Dermis blood vessel endothelial cell (primary cell): ENCODE measurements at places on chromosomes 1 and 21. TPM values are rescaled to one million over a fixed set of nuclear protein-coding genes. Genes with fewer than 3 reads are reported as not detected.

- DNase-seq: no peak
Measured at GRCh38 chr1:81307786-81308185, 492.9 kb upstream of the ADGRL2 start.

DNA sequence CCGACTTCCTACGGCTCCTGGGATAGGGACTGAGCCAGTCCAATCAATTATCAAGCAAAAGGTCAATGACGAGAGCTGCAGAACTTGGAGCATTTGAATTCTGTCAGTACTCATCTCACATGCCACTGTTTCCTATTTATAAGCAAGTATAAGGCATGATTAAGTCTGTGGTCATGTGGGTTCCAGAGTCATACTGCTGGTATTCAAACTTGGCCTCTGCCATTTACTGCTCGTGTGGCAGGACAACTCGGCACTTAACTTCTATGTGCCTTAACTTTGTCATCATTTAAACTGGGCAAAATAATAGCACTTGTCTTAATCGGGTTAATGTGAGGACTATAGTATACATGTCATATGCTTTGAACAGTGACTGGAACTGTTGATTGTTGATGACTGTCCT, 44.9 kb upstream of the TNFSF18 start:
- no peak for DNase-seq

ADAM30 gene
- not detected in 2 replicates for total RNA-seq

GRCh38 chr1:104733866-104734265, 984.2 kb downstream of the AMY1C start:
- DNase-seq: no peak

DNA sequence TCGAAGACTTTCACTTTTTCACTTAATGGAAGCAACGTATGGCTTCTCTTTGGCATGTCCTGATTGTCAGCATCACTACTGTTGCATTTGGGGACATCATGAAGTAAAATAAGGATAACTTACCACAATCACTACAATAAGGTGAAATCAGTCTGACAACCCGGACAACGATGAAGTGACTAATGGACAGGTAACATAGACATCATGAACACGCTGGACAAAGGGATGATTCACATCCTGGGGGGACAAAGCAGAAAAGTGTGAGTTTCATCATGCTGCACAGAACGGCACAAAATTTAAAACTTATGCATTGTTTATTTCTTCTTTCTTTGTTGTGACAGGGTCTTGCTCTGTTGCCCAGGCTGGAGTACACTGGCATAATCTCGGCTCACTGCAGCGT, 53.9 kb downstream of the FH start:
- no peak for DNase-seq

DNA sequence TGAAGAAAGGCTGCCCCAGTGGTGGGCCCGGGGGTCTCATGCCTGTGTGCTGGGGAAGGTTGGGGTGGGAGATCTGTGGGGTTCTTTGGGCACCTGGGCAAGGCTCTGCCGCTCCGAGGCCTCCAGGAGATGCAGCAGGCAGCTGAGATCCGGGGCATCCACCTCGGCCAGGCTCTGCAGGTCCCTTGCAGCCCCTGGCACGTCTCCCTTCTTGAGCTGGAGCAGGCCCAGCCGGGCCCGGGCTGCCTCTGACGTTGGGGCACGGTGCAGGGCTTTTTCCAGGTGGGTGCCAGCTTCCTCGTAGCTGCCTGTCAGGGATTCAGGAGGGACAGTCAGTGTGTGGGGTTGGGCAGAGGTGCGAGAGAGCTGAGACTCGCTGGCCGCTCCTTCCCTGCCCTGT, 11.4 kb upstream of the MMEL1 start:
- DNase-seq: no peak

DNA sequence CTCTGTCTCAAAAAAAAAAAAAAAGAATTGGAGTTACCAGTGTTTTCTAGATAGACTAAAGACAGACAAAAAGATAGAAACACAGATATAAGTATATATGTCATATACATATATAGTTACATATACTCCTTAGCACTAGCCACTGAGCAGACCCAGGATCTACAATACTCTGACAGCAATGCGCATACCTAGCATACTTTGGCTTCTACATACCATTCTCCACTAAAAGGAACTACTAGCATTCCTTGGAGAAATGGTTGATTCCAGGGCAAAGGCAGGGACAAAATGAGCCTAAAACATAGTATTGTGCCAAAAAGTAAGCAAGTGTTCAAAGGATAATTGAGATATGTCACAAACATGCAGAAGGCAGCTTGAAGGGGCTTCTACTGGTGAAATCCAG, 22.7 kb downstream of the SYNJ1 start:
- DNase-seq: no peak

CCDC181 gene
- total RNA-seq: not detected in 2 replicates

GRCh38 chr1:223811634-223812101, 34.1 kb downstream of the TP53BP2 start:
- DNase-seq: peak; percentile 71

GRCh38 chr1:185433667-185434066, 116.6 kb upstream of the IVNS1ABP start:
- DNase-seq: no peak

- no peak for DNase-seq
Measured at GRCh38 chr1:226632922-226633351, 84.4 kb downstream of the STUM start.

GPR25 gene
- not detected in 2 replicates for total RNA-seq

SWT1 gene
- 6.4 and 7.1 TPM in 2 replicates for total RNA-seq

GRCh38 chr21:38848187-38848609, 42.5 kb downstream of the ETS2 start:
- DNase-seq: no peak

CAP1 gene
- 430 and 574 TPM in 2 replicates for total RNA-seq

- DNase-seq: peak; percentile 26
Measured at GRCh38 chr1:93591676-93592550, 89.7 kb downstream of the BCAR3 start.

TMEM200B gene
- total RNA-seq: 0.28 and 0.34 TPM in 2 replicates

PHTF1 gene
- total RNA-seq: 65.7 and 69.4 TPM in 2 replicates

DIO1 gene
- total RNA-seq: not detected in 2 replicates

DNA sequence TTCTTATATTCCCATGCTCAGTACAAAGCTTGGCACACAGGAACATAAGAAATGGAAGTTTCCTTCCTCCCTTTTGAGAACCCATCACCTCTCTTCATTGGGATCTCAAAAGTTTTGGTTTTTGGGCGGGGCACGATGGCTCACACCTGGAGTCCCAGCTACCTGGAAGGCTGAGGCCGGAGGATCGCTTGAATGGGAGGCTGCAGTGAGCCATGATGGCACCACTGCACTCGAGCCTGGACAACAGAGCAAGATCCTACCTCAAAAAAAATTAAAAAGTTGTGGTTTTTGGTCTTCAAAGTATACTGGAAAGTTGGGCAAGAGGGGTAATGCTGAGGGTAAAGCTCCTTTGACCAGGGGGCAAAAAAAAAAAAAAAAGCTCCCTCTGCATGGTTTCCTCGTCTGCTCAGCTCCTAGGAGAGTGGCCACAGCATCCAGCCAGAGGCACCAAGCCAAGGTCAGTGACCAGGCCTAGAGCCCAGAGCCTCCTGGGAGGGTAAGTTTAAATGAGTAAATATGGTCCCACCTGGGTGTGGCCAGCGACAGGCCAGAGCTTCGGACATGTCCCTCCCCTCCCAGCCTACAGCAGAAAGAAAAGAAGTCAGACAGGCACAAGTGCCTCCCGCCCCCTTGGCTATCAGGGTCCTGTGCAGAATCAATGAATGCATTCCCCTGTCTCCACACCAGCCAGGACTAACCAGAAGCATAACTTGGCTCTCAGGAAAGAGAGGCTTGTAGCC, 5.0 kb downstream of the MEF2D start:
- no peak for DNase-seq

DLGAP3 gene
- under 0.01 TPM in 1 of 2 replicates, not detected in the other for total RNA-seq

GRCh38 chr1:118151312-118151937, 33.6 kb downstream of the SPAG17 start:
- peak; percentile 73 for DNase-seq

BCL2L15 gene
- total RNA-seq: 0.17 and 0.37 TPM in 2 replicates

- DNase-seq: no peak
Measured at GRCh38 chr21:35096959-35097358, 47.9 kb upstream of the RUNX1 start.

HLX gene
- 18.0 and 20.8 TPM in 2 replicates for total RNA-seq

DNA sequence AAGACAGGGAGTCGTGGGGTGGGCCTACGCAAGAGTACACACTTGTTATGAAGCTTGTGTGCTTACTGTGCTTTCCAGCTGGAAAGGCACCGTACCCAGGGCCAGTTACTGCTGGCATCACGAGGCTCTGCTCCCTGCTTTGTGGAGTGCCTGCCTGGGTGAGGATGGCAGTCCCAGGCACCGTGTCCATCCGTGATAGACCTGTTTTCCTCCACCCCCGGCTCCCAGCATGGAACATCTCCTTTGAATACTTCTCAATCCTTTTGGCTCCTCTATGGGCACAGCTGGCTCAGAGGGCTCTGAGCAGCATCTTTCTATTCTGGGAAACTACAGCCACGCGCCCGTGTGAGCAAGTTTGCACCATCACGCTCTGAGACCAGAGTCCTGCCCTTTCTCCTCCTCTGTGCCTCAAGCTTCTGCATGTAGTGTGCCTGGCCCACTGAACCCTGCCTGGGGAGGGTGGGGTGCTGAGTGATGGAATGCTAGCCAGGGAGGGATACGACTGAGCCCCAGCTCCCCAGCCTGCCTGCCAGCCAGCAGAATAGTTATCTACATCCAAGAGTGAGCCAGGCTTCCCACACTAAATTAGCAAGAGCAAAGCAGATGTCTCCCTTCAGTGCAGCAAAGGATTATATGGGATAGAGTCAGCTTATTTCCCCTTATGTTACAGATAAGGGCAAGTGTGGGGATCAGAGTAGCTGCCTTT, 7.1 kb upstream of the TNR start:
- DNase-seq: no peak

DNA sequence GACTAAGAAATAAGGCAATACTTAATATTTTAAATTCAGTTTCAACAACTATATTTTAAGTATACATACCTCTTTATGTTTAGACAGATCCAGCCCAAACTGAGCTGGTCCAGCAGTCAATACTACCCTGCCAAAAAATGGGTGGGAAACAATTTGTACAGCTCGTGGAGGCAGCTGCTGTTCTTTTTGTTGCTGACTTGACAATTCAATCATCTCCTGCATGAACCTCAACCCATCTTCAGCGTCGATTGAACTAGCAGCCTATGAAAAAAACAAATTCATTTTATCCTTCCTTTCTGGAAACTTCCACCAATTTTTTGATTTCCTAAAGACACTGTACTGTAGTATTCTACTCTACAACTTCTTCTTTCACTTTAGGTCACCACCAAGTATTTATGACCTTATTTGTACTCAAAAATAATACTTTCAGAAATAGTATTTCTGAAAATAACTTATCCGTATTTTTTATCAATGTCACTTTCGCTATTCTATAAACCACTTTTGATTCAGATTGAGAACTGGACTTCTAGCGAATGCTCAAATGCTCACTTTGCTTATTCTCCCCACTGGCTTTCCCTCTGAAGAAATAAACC, 46.5 kb downstream of the EDEM3 start:
- DNase-seq: no peak

GRCh38 chr1:31752952-31753475, 11.1 kb downstream of the ADGRB2 start:
- DNase-seq: no peak

DNA sequence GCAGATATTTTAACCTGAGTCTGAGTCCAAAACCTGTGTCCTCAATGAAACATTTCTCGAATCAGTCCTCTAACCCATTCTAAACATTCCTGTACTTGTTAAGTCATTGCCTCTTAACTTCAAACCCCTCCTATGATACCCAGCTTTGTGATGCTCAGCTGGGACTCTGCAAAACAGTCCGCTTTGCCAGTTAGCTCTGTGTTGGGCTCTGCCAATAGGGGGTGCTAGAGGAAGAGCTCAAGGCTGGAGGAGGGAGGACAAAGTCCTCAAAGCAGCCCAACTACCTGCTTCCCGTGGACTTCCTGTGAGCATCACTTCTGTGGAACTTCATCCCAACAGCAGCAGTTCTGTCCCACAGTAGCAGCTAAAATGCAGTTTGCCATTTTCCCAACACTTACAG, 38.1 kb upstream of the SYT14 start:
- no peak for DNase-seq

MANEAL gene
- total RNA-seq: 1.0 TPM in 2 replicates

SAMD11 gene
- 0.19 and 0.68 TPM in 2 replicates for total RNA-seq

GRCh38 chr1:185348985-185349384, 31.9 kb upstream of the IVNS1ABP start:
- DNase-seq: no peak

GRCh38 chr1:45621501-45621836, 2.4 kb downstream of the CCDC17 start:
- DNase-seq: peak; percentile 56

DNA sequence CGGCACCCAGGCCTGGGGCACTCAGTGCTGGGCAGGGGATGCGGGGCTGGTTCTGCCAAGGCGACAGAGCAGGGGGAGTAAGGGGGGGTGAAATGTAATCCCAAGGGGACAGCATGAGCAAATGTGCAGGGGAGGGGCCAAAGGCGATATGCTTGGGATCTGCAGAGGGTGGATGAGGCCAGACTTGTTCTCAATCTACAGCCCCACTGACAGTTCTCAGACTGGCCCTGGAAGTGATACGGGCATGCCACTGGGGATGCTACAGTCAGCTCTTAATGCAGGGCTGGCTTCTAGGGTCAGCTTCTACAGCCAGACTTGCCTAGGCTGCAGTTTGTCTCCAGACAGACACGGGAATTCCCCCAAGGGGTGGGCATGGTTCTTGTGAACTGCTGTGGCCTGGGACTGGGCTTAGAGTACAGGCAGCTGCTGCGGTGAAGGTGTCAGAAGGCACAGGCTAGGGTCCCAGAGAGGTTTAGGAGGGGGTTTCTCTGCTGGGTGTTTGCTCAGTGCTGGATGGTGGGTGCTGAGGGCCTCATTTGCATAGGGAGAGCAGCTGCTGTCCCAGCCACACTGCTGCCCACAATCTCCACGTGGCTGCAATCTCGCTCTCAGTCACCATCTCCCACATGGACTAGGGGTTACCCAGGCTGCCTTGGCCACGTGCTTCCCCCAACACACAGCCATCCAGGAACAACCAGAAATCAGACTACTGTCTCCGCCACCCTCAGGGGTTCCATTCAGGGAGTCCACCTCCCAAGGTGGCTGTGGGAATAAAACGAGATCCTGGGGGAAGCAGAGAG, 190.1 kb downstream of the HIVEP3 start:
- DNase-seq: no peak

DENND2C gene
- total RNA-seq: 2.9 and 4.0 TPM in 2 replicates

ADAMTS1 gene
- total RNA-seq: 12.6 and 19.3 TPM in 2 replicates
